ENCODE measurements at places on chromosomes 4 and X.
A peak's percentile ranks its signal among the peaks of the same experiment; 100 is the strongest.

DNA sequence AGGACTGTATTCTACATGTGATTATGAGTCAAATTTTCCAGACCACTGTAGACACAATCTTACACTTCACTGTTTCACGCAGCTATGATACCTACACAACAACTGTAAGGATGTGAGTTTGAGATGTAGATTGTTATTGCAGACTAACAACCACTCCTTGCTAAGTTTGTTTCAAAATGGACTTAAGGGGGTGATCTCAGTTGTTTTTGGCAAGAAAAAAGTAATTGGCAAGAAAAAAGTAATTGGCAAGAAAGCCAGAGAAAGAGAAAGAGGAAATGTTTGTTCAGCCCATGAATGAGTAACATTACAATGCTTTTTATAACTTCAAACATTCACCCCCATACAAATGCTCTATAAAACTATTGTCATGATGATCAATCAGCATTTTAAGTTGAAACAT, 466.4 kb downstream of the DMD start:
- DNase-seq = no peak

- DNase-seq = peak; percentile 7
Measured at GRCh38 chrX:2614911-2615310, 76.2 kb upstream of the CD99 start.

DNA sequence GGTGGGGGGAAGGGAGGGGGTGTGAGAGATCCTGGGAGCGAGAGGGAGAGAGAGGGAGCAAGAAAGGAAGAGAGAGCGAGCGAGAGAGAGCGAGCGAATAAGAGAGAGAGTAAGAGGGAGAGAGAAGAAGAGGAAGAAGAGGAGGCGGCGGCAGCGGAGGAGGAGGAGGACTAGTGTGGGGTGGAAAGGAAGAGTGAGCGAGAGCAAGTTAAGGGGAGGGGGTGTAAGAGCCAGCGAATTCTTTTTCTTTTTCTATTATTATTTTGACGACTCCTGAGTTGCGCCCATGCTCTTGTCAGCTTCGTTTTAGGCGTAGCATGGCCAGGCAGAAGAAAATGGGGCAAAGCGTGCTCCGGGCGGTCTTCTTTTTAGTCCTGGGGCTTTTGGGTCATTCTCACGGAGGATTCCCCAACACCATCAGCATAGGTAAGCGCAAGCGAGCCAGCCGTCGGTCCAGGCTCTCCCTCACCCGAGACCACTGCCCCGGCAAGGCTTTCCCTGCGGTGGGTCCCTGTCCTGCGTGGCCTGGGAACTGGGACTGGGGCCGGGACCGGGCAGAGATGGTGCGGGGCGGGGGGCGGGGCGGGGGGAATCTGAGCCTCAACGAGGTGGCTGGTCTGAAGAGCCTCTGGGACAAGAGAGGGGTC, at the start of gene GRIA3:
Gene GRIA3 (plus strand): TSS at position 60 of the 647 bp plus-strand sequence. CDS start 258 bp downstream, at position 318.
- no peak for DNase-seq

DNA sequence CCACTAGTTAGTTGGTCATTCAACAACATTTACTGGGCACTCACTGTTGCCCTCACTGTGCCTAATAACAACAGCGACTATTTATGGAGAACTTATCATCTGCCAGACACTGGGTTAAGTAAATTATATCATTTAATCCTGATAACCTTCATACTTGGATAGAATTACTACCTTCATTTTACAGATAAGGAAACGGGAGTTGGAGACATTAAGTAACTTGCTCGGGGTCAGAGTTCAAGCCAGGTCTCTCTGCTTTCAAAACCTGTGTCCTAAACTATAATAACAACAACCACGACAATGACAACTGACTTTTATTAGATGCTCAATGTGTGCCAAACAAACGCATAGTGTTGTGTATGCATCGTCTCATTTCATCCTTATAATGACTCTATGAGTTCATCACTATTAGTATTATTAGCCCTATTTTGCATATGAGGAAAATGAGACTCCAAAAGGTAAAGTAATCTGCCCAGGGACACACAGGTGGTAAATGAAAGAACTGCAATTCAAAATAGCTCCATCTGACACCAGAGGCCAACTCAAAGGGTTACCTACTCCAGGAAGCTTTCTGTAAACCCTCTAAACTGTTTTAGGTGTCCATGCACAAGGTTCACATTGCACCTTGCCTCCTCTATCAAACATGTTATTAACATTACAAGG, 98.4 kb upstream of the ACSL4 start:
- DNase-seq = peak; percentile 22

GRCh38 chrX:17377091-17377717, 2.2 kb downstream of the NHS start:
- DNase-seq = peak; percentile 13

GRCh38 chrX:30039768-30040167, 175.6 kb upstream of the MAGEB2 start:
- DNase-seq = no peak

DNA sequence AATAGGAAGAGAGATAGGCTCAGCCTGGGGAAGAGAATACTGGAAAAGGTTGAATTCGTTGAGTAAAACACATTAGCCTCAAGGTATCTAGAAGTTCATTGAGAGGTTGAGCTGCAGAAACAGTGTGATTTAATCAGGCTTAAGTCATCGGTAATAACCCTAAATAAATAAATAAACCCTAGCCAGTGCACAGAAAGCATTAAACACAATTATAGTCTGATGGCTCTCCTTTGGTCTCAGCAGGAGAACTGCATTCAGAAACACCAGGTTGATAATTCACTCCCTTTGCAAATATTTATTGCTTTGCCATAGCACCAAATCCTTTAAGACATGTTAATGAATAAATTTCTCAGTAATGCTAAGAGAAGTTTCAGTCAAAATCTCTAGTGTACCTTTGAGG, 9.6 kb downstream of the DCX start:
- no peak for DNase-seq

DNA sequence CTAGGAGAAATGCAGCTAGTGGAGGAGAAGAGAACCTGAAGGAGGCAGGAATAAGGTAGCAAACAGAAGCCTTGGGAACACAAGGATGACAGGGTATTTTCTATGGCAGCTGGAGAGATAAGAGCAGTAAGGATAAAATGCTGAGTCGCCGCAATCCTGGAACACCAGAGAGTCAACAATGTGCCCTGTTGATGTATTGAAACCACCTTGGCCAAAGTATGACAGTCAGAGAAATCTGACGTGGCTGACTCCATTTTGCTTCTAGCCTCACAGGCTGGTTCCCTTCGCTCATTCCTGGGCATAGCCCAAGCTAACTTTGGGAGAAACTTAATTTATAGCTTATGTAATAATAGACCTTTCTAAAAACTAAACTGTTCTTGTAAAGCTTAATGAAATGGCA, 56.6 kb upstream of the C4orf54 start:
- DNase-seq = no peak
